ENCODE measurements at places on chromosomes 11 and 22.

- DNase-seq = no peak
Measured at GRCh38 chr11:26702406-26702805, 19.5 kb downstream of the SLC5A12 start.

- DNase-seq = no peak
Measured at GRCh38 chr11:82796998-82797961, 63.6 kb upstream of the FAM181B start.

- no peak for DNase-seq
Measured at GRCh38 chr11:133693110-133693509, 152.2 kb downstream of the SPATA19 start.

DNA sequence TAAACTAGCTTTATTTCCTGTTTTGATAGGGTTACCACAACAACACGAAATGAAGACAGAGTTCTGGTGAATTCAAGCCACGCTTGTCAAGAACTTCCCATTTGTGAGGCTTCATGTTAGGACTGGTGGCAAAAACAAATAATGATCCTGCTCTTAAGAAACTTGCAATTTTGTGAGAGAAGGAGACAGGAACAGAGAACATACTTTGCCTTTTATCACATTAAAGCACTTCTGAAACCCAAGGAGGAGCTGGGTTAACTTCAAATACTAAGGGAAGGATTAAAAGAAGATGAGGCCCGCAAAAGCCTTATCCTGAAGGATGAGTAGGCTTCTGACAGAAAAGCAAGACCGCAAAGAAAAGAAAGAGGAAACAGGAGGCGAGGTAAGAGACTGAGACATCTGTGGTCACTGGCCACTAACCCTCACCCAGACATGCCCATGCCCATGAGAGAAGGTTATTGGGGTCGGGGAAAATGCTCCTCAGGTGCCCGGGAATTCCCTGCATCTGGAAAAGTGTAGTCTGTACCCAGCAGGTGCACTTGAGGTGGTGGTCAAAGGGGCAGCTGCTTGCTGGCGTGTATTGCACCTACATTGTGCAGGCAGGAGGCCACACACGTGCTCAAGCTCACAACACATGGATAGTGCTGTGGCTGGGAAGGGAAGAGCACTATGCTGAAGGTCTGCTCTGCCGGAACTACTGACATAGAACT is 50.5 kb downstream of the MAPK1 start:
- no peak for DNase-seq

- DNase-seq = no peak
Measured at GRCh38 chr11:64001484-64002420, 15.5 kb downstream of the OTUB1 start.

DNA sequence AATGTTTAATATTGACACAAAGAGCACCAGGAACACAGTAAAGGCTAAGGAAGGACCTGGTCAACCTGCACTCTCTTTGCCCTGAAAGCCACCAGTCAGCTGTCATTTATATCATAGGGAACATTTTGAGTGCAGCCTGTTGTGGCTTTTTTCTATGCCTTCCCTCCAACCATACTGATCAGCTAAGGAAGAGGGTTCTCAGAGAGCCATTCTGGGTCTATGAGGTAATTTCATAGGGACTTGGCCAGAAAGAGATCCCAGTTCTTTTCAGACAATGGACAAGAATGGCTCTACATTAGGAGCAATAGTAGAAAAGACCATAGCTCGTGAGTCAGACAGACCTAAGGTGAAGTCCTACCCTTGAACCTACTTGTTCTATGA is 132.8 kb downstream of the CCDC34 start:
- DNase-seq = no peak

DNA sequence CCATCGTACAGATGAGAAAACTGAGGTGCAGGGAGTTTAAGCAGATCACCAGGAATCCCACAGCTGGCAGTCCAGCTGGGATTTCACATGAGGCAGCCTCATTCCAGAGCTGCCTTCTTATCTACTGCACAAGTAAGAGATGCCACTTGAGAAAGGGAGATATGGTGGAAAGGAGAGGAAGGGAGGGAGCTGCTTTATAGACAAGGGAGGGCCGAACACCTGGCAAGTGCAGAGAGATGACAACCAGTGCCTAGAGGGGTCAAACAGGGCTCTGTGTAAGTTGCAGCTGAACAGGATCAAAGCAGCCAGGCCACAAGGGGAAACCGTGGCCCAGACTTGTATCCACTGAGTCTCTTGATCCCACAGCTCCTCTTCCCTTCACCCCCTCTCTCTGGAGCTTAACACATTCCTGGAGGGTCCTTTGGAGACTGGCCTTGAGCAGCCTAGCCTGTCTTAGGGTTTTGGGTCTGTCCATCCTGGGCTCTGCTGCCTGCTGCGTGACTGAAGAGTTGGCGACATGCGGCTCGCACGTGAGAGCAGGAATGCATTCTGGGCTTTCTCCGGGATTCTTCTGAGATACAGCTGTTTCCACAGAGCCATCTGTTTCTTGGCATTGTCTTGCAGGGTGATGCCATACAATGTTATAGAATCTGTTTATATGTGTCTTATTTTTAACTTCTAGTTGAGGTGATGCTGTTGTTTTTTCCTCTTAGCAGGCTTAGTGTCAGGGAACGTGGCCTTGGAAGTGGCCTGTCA is 268.5 kb upstream of the SYN3 start:
- DNase-seq = no peak

DNA sequence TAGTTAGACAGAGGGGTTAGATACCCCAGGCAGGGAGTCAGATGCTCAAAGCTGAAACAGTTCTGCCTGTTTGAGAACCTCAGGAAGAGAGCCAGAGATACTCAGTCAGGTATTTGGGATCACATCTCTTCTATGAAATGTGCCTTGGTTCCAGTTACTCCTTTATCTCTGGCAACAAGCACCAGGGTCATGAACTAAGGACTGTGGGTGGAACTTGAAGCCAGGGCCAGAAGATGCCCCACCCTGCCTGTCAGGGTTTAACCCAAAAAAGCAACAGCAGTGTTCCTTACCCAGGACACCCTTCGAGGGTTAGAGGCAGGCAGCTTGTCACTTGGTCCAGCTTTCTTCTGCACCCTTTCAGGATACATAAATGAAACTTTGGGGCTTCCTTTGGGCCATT is 15.0 kb upstream of the WT1 start:
- no peak for DNase-seq

All from NCI-H1436 (cell line).